ENCODE measurements at places on chromosomes 11 and 22.

DNA sequence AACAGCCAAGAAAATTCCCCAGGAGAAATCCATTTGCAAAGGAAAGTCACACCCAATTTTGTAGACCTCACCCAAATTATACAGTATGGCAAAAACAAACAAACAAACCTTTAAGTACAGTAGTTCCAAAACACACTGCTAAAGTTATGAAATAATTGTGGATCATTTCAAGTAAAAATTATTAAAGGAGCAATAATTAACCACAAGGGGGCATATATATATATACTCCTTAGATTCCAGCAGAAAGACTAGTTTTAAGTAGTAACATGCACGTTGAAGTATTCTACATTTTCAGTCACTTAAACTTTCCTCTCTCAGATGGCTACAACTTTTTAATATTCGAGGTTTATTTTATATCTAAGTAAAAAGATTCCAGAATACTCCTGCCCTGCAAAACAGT, 26.8 kb downstream of the RNF141 start:
- DNase-seq = no peak

DNA sequence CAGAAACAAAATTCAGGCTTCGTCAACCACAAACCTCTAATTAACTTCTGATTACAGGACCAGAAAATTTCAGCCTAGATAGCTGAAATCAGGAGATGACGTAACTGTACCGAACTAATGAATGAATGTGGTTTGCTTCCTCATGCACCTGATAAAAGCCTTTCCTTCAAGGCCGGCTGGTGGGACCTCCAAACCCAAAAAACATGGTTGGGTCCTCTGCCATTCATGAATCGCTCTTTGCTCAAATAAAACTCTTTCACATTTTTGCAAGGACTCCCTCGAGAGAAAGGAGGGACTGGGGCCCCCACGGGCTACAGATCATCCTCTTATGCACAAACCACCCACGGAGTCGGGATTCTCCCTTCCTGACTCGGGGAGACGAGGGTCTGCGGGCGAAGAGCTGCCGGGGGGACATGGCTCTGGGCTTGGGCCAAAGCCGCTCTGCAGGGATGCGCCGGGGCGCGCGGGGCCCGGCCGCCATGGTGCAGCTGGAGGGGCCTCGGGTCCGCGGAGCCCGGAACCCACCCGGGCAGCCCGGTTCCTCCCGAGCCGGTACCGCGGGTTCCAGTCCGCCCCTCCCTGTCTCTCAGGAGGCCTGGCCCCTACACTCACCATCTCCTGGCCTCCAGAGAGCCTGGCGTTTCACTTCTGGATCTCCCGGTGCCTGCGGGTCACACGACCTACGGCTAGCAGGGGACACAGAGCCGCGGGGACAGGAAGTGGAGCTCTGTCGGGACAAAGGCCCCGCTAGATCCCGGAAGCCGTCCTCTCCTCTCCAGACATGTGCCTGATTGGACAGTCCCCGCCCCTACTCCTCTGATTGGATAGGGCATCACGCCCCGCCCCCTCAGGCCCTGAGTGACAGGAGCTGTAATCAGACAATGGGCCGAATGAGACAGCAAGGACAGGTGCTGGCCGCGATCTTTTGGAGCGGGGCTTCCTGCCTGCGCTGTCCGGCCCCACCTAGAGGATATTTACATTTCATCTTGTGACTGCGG, at the start of gene ZNF195:
ZNF195 (minus strand) TSS at position 721 of the 998 bp plus-strand sequence; CDS start at position 615, 106 bp downstream.
- peak; percentile 98 for DNase-seq

DNA sequence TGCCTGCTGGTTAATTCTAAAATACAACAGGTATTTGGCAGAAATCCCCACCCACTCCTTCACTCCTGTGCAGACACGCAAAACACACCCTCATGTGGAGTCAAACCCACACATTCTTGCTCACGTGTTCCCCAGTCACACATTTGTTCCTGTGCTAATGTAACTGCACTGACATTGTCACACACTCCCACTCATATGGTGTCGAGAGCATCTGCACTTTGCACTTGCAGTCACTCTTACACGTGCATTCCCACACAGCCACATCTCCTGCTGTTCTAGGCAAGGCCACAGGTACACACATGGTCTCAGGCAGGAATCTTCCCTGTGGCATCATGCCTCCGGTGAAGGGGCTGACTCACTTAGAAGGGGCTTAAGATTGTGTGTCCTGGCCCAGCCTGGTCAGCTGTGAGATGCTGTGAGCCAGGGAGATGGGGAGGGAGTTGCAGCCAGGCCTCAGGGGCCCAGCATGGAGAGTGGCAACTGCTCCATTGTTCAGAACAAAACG, 395.0 kb downstream of the TENM4 start:
- DNase-seq = no peak

DNA sequence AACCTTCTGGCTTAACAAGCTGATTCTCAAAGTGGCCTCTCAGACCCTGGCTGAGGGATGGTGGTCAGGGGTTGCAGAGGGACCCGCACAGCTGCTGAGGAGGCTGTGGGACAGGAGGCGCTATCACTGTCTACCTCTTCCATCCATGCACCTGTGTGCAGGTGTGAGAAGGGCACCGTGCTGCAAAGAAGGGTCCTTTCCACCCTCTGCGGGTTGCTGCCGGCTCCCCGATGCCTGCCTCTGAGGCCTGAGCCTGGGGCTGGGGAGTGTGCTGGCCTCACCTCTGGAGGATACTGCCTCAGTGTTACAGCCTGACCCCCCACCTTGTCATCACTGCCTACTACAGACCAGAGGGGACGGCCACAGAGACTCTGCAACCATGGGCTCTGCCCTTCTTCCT, 66.1 kb upstream of the B3GAT1 start:
- DNase-seq = no peak

DNA sequence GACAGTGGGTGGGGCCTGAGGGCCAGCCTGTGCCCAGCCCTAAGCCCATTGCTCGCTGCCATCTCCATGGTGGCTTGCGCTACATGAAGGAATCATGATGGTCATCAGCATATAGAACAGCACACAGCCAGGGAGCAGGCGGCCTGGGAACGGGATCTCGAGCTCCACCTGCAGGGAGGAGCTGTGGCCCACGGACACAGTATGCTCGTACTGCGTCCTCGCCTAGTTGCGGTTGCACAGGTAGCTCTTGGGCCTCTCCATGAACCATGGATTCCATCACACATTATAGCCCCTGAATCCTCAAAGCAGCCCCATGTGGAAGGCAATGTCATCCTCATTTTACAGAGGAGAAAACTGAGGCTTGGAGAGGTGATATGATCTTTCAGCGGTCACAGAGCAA, 15.1 kb downstream of the SEC14L4 start:
- no peak for DNase-seq

DNA sequence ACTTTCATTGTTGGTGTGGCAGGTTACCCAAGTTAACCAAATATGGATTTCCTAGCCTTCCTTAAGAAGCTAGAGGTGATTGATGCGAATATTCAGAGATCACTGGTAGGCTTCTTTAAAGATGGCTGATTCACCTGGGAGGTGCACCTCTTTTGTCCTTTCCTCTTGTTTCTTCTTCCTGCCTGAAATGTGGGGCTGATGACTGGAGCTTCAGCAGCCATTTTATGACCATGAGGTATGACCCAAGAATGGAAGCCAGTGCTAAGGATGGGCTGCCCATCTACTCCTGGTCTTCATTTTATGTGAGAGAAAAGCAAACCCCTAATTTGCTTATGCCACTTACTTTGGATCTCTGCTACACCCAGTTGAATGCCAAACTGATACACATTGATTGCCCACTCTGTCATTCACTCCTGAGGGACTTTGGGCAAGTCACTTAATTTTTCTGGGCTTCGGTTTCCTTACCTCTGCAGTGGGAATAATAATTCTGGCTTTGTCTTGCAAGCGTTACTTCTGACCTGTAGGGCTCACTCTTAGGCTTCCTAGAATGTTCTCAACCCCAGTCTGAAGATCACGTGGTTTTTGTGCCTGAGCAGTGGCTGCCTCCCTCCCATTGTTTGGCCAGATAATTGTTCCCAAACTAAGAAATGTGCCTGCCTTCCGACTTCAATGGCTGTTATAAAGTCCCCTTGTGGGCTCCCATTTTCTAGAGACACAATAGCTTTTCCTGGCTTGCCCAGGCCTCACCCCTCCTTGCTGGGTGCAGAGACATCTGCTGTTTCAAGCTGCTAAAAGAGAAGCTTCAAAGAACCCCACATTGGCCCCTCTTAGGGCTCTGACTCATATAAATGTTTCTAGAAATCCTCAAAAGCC, 243.1 kb downstream of the ST3GAL4 start:
- DNase-seq = no peak

GRCh38 chr11:93005239-93005638, 35.8 kb downstream of the MTNR1B start:
- no peak for DNase-seq

- DNase-seq = no peak
Observed at GRCh38 chr11:126335463-126335760, 20.1 kb upstream of the ST3GAL4 start.

DNA sequence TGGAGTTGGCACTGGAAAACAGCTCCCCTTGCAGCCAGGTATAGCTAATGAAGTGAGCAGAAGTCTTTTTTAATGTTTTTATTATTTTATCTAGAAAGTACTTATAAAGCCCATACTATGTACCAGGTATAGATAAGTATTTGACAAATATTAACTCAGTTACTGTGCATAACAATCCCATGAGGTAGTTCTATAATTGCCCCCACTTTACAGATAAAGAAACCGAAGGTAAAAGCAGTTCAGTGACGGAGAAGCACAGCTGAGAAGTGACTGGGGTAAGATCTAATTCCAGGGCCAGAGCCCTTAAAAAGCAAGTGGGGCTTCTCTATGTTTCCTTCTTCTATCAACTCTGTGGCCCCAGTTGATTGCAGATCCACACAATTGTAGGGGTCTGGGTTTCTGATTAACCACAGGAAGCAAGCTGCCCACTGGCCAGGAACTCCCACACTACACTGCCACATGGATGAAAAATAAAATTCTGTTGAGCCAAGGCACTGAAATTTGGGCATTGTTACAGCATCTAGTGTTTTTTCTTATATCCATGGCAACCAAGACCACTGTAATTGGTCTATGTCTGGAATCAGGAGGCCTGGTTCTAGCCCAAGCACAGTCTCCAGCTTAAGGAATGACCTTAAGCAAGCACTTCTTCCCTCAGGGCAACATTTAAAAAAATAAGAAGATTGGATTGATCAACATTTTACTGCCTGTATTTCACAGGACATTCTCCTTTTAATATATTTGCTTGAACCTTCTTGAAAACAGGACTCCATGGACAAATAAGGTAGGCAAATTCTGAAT, 55.3 kb upstream of the TEAD1 start:
- DNase-seq = no peak

DNA sequence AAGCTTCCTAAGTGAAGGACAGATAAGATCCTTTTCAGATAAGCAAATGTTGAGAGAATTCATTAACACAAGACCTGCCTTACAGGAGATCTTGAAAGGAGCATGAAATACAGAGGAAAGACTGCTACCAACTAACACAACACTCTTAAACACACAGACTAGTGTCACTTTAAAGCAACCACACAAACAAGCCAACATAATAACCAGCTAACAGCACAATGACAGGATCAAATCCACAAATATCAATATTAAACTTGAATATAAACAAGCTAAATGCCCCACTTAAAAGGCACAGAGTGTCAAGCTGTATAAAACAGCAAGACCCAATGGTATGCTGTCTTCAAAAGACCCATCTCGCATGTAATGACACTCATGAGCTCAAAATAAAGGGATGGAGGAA, 70.8 kb upstream of the HMGXB4 start:
- no peak for DNase-seq

- no peak for DNase-seq
Observed at GRCh38 chr22:32697331-32697995, 104.0 kb upstream of the TIMP3 start.

DNA sequence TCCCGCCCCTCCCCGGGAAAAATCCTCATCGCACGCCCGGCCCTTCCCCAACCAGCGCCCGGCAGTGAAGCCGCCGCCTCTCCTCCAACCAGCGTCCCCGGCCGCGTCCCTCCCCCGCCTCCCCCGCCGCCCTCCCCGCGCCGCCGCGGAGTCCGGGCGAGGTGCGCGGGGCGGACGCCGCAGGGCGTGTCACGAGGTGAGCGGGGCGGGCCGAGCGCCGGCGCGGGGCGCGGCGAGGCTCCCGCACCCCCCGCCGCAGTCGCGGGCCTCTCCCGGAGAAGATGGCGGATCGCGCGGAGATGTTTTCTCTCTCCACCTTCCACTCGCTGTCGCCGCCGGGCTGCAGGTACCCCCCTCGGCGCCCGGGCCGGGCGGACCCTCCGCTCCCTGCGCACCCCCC, at the start of gene MAPK8IP2:
MAPK8IP2 (plus strand) TSS at position 256 of the 400 bp plus-strand sequence; CDS start at position 282, 26 bp downstream.
- no peak for DNase-seq

- no peak for DNase-seq
Observed at GRCh38 chr11:2393111-2393868, 7.3 kb upstream of the TSSC4 start.

- DNase-seq = no peak
Observed at GRCh38 chr11:17594686-17595192, 47.7 kb downstream of the OTOG start.

- DNase-seq = no peak
Observed at GRCh38 chr11:24142062-24142461, 354.8 kb upstream of the LUZP2 start.

DNA sequence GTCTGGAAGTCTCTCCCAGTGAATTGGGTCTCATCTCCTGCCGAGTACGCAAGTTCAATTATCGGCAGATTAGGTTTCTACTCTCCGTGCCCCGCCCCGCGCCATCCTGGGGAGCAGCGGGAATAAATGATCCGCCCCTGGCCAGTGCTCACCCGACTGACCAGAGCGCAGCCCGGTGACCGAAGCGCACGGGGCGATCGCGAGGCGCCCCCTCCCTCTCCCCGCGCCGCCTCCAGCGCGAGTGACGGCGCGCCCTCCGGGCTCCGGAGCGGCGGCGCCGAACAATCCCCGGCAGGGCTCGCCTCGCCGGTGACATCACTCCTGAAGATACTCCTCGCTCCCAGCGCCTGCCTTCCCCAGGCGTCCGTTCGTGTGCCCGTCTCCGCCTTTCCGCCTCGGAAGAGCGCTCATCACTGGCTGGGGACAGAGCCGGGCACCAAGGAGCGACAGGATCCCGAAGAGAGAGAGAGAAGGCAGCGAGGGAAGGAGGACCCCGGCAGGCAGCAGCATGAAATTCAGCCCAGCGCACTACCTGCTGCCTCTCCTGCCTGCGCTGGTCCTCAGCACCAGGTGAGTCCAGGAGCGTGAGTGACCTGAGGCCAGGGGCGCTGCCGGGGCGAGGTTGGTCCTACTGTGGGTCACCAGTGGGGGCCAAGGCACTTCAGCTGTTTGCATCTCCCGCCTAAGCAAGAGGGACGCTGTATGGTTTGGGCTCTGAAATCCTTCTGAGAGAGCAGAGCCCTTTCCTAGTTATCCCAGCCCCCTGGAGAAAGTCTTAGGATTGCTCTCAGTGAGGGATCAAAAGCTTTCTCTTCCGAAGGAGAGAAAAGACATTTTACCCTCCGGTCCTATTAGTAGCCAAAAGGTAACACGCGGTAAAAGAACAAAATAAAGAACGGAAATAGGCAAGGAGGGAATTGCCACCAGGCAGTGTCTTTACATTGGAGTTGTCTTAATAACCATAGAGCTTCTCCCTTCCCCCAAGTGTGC, at the start of gene LUZP2:
LUZP2 (plus strand) TSS at position 318 of the 990 bp plus-strand sequence.
- DNase-seq = no peak

- no peak for DNase-seq
Observed at GRCh38 chr11:35906681-35907080, 37.2 kb upstream of the LDLRAD3 start.
